Stimulated activated CD4-positive, alpha-beta T cell treated with anti-CD3 and anti-CD28 coated beads, Interleukin-15, amount 100 ng/mL, for 1 hour (primary cell): ENCODE measurements at places on chromosomes 4 and X.

DNA sequence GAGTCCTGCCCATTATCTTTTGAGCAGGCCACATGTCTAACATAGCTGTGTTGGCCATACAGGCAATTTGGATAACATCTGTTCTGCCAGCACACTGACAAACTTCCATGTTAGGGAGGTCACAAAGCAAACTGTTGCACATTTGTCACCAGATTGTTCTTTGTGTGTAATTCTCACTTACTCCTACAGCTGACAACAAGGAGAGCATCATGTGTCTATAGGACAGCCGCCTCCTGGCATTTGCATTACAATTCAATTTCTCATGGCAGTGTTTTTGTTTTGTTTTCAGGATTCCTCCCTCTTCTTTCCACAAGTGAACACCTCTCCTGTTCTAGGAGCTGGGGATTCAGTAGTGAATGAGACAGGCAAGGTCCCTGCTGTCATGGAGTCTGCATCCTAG lies 94.3 kb upstream of the LEF1 start:
- DNase-seq: no peak

DNA sequence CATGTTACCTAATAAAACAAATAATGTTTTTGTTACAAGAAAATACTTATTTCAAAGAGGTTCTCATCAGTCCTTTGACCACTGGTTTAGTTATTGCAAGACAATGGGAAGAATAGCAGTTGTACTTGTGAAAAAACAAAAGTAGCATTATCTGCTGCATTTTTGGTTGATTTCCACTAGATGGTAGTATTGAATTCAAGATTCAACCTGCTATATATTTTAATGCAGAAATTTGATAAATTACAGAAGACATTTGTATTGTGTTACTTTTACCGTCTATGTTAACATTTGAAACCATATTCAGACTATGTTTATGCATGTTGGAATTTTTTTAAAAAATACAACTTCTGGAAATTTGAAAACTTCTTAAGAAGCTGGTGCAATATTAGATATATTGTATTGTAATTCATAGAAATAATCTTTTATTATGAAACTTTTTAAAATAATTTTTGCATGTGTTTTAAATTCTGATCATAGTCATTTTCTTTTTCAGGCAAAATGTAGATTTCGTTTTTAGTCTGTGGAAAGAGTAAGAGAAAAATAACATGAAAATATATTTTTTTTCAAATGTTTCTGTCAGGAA lies 56.4 kb downstream of the SPCS3 start:
- DNase-seq: no peak

GRCh38 chr4:120399826-120400225 lies 333.2 kb upstream of the MAD2L1 start:
- no peak for DNase-seq

DNA sequence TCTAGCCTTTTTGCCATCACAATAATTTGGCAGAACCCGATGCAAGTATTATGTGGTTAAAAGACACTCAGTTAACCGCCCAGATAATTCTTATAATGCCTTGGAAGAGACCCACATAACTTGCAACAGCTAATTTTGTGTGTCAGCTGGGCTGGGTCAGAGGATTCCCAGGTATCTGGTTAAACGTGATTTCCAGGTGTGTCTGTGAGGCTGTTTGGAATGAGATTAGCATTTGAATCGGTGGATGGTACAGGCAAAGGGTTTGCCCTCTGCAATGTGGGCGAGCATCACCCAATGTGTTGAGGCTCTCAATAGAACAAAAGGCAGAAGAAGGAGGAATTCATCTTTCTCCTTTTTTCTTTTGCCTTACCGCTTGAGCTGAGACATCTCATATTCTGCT lies 314.2 kb upstream of the PUDP start:
- no peak for DNase-seq

GRCh38 chrX:131626681-131627296 lies 82.9 kb downstream of the OR13H1 start:
- no peak for DNase-seq

GRCh38 chrX:11792461-11793421 lies 34.7 kb downstream of the MSL3 start:
- peak; percentile 12 for DNase-seq

GRCh38 chr4:87075876-87076275 lies 141.1 kb downstream of the AFF1 start:
- no peak for DNase-seq

DNA sequence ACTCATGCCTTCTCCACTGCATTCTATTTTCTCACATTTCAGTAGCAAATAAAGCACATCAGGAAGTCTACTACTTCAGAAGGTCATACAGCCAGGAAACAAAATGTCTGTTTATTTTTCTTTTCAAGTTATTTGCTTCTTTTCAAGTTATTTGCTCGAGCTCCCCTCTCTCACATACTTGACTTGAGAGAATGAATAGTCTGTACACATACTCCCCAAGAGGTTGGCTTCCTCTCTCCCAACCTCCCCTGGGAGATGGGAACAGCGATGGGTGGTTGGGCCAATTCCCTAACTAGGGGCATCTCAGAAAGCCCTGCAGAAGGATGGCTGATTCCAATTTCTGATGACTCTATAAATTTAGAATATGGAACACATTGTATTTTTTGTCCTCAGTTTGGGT lies 64.7 kb upstream of the PTPN13 start:
- no peak for DNase-seq

DNA sequence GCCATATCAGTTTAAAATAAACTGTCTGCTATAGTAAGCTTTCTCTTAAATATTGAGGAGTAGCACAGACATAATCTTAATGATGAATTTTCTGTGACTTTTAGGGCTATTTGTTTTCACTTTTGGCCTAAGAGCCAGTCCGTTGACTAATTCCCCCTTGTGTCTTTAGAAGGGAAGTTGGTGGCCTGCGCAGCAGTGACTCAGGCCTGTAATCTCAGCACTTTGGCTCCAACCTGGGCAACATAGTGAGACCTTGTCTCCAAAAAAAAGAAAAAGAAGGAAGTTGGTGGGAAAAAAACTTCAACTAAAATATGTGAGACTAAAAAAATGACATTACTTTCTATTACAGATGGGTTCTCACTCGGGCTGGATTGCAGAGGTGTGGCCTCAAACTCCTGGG lies 3.4 kb downstream of the NCAPG start:
- DNase-seq: no peak

GRCh38 chr4:53060278-53060677 lies 198.2 kb downstream of the RASL11B start:
- no peak for DNase-seq

GRCh38 chr4:165191814-165192499 lies 15.4 kb upstream of the KLHL2 start:
- no peak for DNase-seq

GRCh38 chr4:139666735-139667281 lies 1.2 kb downstream of the MGST2 start:
- no peak for DNase-seq

DNA sequence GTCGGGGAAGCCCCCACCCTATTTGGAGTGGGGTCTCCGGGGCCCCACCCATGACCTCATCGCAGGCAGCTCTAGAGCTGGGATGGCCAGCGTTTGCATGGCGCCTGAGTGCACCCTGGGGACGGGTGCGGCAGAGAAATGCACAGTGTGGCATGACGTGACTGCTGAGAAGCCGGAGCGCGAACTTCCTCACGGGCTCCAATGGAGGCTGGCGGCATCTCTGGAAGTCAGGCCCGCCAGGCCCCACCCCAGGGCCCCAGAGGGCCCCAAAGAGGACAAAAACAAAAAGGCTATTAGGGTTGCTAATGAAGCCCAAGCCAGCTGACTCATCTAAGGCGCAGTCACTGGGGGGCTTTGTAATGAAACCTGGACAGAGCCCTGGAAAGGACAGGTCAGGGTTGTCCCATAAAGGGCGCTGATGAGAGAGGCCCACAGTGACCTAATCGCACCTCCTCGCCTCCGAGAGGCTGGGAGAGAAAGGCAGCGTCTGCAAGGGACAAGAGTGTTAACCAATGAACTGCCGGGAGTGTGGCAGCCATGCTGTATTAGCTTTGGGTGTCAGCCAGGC lies 86.0 kb upstream of the C1QTNF7 start:
- no peak for DNase-seq

GRCh38 chrX:85630901-85631300 lies 251.4 kb upstream of the POF1B start:
- no peak for DNase-seq

GRCh38 chr4:88675543-88675942 lies 22.1 kb downstream of the NAP1L5 start:
- no peak for DNase-seq

DNA sequence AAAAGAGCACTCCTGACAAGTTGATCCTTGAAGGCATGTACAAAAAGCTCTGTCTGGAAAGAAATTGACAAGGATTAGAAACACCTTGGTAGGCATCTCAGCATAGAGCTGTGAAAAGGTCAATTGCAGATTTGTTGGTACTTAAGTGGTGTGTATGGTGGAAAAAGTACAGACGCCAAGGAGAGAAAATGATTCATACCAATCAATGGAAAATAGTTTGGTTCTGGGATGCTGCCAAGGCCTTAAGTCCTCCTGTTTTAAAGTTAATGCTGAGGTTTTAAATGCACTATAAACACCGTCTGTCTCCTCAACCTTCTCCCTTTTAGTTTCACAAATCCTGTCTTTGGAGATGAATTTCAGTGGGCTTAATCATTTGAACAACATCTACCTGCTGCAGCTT lies 524.1 kb downstream of the IL15 start:
- no peak for DNase-seq

GRCh38 chrX:12981880-12982279 lies 7.0 kb downstream of the TMSB4X start:
- DNase-seq: no peak

DNA sequence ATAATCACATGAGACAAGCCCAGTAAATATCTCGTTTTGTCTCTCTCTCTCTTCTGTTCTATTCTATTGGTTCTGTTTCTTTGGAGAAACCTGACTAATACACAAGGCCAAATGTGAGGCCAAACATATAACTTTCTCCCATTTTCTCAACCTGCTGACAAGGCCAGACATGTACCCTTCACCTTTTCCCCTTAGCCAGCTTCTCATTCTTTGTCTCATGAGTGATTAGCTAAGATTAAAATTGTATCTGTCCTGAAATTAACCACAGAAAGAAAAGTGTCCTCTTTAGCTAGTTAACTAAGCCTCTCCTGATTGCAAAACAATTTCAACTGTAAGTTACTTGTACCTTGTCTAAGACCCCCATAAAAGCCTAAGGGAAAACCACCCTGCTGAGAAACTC lies 18.5 kb upstream of the ADGRA3 start:
- DNase-seq: no peak

GRCh38 chr4:84470204-84470785 lies 28.8 kb downstream of the NKX6-1 start:
- no peak for DNase-seq

DNA sequence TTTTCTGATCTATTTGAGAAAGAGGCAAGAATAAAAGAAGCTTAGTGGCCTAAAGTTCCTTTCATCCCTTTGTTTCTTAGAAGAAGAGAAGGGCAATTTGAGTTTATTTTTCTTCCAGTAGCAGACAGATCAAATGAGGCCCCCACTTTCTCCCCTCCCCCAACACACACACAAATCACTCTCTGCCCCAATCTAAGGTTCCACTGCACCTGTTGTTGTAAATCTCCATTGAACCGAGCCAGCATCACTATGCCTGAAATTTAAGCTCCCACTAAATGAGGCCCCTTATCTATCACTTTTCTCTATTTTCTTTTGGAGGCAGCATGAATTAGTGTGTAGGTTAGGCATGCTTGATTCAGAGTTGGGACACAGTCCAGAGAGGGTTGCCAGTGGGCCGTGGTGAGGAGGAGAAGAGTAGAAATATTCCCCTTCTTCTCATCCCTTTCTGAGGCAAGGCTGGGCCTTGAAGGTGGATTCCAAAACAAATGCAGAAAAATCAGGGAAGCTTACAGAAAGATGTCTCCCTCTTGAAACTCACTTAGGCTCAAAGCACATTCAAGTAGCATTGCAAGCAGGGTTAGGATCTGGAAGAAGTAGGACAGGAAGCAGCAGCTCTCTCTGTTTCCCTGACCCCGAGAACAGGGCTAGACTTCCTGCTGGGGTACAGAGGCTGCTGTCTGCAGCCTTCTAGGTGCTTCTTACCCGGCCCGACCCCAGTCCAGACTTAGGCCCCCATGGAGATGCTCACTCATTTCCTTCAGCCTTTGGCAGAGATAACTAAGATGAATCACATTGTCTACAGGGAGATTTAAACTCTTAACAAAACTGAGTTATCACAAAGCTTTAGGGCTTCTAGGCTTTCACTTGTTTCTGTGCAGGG lies 70.7 kb downstream of the RASL11B start:
- DNase-seq: no peak

GRCh38 chr4:186792728-186793366 lies 69.2 kb upstream of the FAT1 start:
- DNase-seq: no peak

GRCh38 chr4:32826169-32826568 lies 2106.0 kb downstream of the PCDH7 start:
- DNase-seq: no peak

- DNase-seq: no peak
These were observed 50.8 kb downstream of the ANXA3 start for GRCh38 chr4:78602334-78602733.

DNA sequence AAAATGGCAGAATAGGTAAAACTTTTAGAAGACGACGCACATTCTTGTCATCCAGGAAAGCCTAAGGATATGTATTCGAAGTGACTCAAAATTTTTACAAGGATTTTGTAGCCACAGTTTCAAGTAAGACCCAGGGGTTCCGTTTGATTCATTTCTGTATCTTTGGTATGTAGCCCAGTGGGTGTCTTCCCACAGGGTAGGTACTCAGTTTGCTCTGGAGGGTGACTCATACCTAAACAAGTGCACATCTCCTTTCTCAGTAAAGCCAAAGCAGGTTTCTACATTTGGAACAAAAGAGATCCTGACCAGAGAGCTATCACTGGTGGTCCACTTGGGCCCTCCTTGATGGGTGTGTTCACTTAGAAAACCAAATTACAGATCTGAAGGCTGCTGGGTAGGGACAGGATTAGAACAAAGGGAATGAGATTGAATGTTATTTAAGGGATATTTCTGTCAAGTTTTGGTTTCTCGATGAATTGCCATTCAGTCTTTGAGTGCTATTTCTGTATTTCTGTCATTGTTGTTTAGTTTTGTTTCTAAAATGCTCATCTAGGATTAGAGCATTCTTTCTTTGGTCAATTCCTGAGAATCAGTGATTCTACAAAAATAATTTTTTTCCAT lies 56.1 kb downstream of the PLS3 start:
- DNase-seq: no peak
